ENCODE measurements at places on chromosomes 12 and 14. TPM values are rescaled to one million over a fixed set of nuclear protein-coding genes. Genes with fewer than 3 reads are reported as not detected.

The FSCB gene
- total RNA-seq = not detected

GRCh38 chr14:24409192-24409591 is 10.4 kb downstream of the NYNRIN start:
- no peak for DNase-seq

The CLEC2A gene
- not detected for total RNA-seq

DNA sequence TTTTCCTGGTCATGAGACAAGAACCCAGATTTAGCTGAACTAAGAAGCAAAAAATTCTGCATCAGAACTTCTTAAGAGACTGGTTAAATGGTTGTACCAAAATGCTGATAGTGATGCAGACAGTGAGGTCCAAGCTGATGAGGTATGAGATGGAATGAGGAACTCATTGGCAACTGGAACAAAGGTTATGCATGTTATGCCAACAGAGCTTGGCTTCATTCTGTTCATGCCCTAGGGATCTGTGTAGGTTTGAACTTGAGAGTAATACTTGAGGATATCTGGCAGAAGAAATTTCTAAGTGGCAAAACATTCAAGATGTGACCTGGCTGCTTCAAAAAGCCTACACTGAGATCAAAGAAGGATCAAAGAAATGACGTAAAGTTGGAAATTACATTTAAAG is 398.0 kb downstream of the FSCB start:
- no peak for DNase-seq

DNA sequence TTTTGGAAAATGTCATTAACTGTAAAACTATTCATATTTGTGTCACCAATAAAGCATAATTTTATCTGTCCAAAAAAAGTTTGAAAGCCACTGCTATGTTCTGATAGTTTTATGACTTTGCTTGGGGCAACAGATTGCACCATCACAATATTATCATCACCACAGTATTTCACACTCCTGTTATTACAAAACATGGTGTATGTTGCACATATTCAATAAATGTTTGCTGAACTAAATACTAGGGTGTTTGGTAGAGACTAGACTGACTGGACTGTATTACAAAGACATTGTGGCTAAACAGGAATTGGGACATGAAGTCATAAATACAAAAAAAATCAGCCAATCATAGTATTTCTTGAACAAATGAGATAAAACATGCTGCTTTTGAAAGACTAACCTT is 55.1 kb downstream of the PAWR start:
- no peak for DNase-seq

- no peak for DNase-seq
Observed at GRCh38 chr12:83197483-83197914, 510.8 kb downstream of the TMTC2 start.

- DNase-seq = peak; percentile 37
Observed at GRCh38 chr12:69553628-69554248, 31.5 kb upstream of the CCT2 start.

All from lung microvascular endothelial cell (primary cell).